ENCODE measurements at places on chromosomes 11 and 22.

DNA sequence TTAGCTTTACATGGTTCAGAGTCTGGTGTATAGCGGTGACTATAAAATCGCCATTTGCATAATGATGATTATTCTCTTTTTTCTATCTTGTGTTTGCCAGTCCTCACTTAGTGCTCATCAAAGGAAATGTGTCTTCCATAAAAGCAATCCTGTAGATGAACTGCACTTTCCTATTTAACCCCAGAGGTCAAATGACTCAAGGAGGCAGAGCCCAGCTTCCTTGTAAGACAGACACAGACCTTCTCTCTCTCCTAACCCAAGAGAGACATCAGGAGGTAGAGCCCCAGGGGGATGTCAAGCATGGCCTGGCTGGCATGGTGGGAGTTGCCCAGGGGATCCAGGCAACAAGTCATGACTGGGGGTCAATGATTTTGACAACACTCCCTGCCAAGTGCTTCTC lies 46.9 kb upstream of the CRTAM start:
- no peak for DNase-seq

- DNase-seq = no peak
Observed at GRCh38 chr11:104238916-104239315, 75.0 kb upstream of the PDGFD start.

- no peak for DNase-seq
Observed at GRCh38 chr22:27220339-27220738, 563.0 kb downstream of the MIAT start.

DNA sequence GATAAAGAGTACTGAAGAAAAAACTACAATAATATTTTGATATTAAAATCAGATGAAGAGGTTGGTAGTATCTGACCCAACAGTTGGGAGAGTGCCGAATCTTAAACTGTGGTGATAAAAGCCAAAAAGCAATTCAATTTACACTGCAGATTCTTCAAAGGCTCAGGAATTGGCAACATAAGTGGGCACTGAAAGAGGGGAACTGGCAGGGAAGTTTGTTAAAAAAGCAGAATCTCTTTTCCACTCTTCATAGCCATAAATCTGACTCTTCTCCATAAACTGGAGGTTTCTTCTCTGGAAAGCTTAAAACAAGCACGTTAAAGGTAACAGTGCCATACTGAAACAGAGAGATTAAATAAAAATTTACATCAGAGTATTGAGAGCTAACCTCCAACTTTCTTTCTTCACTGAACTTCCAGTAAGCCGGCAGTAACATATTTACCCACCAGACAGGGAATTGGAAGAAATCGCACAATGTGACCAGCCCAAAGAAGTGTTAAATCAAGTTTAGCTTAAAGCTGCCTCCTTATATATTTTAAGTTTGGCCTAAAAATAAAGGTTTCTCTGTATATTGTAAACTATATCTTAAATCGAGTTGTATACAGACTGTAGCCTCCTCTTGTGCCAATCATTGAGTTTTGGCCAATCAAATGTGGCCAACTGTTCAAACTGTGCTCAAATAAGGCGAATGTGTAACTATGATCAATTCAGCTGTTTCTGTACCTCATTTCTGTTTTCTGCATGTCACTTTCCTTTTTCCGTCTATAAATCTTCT lies 358.3 kb downstream of the NXPE2 start:
- DNase-seq = no peak

DNA sequence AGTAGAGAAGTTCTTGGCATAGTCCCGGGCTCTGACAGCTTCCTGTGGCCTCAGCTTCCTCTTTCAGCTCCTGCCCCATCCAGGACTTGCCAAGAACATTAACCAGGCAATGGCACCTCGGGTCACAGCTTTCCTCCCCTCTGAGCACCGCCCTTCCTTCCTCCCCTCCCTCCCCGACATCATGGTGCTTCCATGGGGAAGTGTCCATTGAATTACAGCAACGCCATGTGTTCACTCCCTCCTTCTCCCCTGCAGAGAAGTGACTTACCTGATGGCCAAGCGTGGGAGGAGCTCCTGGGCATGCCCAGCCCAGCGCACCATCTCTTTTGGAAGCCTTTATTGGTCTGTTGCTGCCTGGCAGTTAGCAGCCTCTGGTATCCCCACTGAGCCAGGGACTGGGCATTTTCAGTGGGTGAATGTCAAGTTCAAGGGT lies 25.8 kb upstream of the DAGLA start:
- peak; percentile 34 for DNase-seq

- no peak for DNase-seq
Observed at GRCh38 chr11:129316781-129317180, 58.9 kb upstream of the BARX2 start.

- DNase-seq = no peak
Observed at GRCh38 chr11:36012455-36012854, 68.6 kb downstream of the LDLRAD3 start.

GRCh38 chr11:75474878-75475766 lies 42.1 kb upstream of the KLHL35 start:
- DNase-seq = peak; percentile 75

- DNase-seq = peak; percentile 92
Observed at GRCh38 chr11:87036756-87037449, 831 bp upstream of the TMEM135 start.

DNA sequence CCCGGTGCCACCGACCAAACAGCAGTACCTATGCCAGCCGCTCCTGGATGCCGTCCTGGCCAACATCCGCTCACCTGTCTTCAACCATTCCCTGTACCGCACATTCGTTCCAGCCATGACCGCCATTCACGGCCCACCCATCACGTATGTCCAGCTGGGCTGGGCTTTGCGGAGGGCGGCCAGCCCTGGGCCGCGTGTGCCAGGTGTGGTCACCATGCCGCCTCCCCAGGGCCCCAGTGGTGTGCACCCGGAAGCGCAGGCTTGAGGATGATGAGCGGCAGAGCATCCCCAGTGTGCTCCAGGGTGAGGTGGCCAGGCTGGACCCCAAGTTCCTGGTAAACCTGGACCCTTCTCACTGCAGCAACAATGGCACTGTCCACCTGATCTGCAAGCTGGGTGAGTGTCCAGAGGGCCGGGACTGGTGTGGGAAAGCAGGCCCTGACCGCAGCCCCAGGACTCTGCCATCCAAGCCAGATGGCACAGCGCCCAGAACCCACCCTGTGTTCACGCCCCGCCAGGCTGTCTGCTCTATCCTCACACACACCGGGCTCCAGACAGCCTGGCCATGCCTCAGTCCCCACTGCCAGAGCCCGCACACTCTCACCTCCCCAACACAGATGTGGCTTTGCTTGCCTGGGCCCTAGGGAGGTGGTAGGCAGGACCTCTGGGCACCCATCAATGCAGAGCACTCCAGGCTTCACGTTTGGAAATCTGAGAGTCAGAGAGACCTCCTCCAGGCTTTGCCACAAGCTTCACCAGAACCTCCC lies 77.6 kb downstream of the MED15 start:
- DNase-seq = no peak

DNA sequence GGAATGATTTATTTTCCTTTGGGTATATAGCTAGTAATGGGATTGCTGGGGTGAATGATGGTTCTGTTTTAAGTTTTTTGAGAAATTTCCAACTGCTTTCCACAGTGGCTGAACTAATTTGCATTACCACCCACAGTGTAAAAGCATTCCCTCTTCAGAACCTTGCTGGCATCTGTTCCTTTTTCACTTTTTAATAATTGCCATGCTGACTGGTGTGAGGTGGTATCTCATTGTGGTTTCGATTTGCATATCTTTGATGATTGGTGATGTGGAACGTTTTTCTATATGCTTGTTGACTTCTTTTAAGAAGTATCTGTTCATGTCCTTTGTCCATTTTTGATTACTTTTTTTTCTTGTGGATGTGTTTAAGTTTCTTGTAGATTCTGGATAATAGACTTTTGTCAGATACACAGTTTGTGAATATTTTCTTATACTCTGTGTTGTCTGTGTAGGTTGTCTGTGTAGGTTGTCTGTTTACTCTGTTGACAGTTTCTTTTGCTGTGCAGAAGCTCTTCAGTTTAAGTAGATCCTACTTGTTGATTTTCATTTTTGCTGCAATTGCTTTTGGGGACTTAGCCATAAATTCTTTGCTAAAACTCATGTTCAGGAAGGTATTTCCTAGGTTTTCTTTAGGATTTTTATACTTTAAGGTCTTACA lies 291.8 kb upstream of the DDI1 start:
- DNase-seq = no peak

- no peak for DNase-seq
Observed at GRCh38 chr11:113831314-113831713, 44.1 kb downstream of the USP28 start.

DNA sequence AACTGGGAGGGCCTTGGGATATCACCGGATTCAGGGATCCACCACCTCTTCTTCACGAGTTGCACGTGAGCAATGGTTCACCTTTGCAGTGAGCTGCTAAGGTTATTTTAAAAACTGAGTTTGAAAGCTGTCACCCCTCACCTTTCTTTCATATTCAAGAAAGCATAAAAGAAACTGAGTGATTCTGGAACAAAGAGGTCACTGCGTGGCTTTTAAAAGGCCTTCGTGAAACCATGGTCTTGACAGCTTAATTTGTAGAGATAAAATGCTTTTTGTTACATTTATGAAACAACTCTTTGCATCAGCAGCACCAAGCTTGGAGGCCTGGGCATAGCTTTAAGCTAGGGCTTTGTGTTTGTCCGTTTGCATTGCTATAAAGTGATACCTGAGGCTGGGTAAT lies 101.4 kb upstream of the NECTIN1 start:
- DNase-seq = no peak

- DNase-seq = no peak
Observed at GRCh38 chr11:122207505-122207904, 91.5 kb upstream of the BLID start.

DNA sequence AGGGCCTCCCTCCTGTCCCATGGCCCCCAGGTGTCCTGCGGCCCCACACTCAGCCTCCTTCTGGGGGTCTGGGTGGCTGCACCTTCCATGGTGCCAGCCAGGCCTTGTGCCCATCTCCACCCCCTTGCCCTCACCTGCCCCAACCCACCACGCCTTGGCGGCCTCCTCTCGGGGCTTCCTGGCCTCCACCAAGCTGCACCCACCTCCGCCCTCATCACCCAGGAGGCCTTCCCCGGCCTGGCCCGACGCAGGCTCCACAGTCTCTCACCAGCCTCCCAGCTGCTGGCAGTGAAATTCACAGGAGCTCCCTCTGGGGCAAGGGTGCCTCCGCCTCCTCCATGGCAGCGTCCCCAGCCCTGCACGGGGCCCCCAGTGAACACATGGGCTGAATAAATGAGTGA lies 35.9 kb upstream of the WNT7B start:
- no peak for DNase-seq

DNA sequence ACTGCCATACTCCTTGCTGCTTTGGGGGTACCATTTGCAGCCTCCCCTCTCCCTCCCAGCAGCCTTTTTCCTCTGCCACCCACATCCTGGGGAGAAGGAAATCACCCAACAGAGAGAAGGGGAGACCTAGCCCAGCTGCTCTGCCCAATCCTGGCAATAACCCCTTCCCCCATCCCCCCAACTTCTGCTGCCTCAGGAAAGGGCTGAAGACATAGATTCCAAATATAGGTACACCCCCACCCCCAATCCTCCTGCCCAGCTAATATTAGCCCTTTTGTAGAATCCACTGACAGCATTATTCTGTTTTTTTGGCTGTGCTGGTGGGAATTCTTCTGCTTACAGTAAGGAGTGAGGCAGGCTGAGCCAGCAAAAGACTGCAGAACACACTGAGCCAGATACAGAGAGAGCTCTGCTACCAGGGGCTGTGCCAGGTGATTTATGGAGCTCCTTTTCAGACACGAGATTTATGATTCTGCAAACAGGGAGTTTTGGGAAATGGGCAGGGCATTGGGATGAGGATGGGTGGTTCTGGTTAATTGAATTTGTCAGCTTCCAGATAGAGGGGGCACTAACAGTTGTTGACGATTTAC lies 164.0 kb downstream of the TENM4 start:
- DNase-seq = no peak

GRCh38 chr11:92845805-92846204 lies 123.6 kb upstream of the MTNR1B start:
- DNase-seq = no peak

DNA sequence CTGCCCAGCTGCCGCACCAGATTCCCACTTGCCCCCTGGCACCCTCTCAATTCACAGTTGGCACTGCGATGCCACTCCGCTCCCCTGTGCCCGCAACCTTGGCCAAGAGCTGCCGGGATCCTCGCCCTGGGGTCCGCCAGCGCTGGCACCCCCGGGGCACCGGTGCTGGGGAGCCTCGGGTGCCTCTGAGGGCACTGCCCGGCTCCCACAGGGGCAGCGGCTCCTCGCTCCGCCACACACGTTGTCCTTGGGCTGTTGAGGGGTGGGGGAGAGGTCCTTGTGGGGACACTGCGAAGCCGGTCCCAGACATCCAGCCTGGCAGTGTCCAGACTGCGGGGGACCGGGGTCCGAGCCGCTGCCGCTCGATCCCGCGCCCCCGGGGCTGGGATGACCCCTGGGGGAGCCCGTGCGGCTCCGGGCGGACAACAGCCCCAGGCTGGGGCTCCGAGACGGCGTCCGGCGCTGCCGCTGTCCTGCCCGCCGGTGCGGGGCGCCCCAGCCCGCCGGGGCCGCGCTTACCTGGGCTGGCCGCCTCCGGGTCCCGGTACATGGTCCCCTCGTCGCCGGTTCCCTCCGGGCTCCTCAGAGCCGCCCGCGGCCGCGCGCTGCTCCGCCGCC lies 496 bp downstream of the SYT7 start:
- DNase-seq = no peak

- DNase-seq = no peak
Observed at GRCh38 chr22:49483281-49483870, 344.3 kb downstream of the BRD1 start.

- DNase-seq = peak; percentile 87
Observed at GRCh38 chr11:123062892-123063825, 1.2 kb upstream of the HSPA8 start.

DNA sequence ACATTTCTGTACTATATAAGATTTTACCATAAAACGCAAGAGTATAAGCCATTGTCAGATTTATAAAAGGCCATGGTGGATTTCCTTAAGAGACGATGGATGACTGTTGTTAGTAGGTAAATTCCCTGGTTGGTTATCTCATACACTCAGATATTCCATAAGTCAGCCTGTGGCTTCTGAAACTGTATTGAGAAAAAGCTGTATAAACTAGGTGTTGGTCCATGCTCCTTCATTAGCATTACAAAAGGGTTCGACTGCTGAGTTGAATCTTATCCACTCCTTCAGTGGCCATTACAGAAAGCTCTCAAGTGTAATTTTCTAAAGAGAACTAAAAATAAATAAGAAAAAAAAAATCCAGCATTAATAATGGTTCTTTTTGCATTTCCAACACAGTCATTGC lies 5.3 kb downstream of the GRAP2 start:
- no peak for DNase-seq

DNA sequence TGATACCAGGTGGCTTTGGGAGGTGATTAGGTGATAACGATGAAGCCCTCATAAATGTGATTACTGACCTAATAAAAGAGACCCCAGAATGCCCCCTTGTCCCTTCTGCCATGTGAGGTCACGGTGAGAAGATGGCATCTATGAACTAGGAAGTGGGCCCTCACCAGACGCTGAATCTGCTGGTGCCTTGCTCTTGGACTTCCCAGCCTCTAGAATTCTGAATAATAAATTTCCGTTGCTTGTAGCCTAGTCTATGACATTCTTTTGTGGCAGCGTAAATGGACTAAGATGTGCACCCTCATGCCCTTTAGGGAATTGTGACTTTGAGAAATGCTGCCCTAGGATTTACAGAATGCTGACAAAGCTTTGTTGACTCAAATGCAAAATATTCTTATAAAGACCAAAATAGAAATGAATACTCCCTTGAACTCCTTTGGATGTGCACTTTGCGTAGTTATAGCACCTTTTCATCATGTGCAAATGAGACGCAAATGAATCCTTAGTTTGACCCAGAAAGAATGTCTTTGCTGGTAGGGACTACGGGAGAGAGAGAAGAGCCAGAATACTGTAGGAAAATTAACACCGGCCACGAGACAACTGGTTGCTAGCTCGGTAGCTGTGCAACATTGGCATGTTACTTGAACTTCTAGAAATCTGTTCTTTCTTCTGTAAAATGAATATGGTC lies 24.8 kb upstream of the EHF start:
- no peak for DNase-seq

Measured in OCI-M1 (cell line).